ENCODE measurements at places on chromosomes 3 and 15. TPM values are rescaled to one million over a fixed set of nuclear protein-coding genes. Genes with fewer than 3 reads are reported as not detected.
A peak's percentile ranks its signal among the peaks of the same experiment; 100 is the strongest.

HHLA2 gene
- polyA plus RNA-seq, result 10.6 TPM

EIF4E3 gene
- 10.2 TPM for polyA plus RNA-seq

SERF2 gene
- 1,795 TPM for polyA plus RNA-seq

LTK gene
- 1.9 TPM for polyA plus RNA-seq

SLC41A3 gene
- polyA plus RNA-seq, result 32.6 TPM

NEO1 gene
- 11.3 TPM for polyA plus RNA-seq

SATB1 gene
- 17.0 TPM for polyA plus RNA-seq

ZNF660 gene
- 1.1 TPM for polyA plus RNA-seq

ARNT2 gene
- 2.3 TPM for polyA plus RNA-seq

TRIM71 gene
- polyA plus RNA-seq, result not detected

CCR9 gene
- polyA plus RNA-seq, result 0.25 TPM

ZNF80 gene
- not detected for polyA plus RNA-seq

- no peak for DNase-seq
Observed at GRCh38 chr3:44363591-44363990, 25.0 kb downstream of the TCAIM start.

DNA sequence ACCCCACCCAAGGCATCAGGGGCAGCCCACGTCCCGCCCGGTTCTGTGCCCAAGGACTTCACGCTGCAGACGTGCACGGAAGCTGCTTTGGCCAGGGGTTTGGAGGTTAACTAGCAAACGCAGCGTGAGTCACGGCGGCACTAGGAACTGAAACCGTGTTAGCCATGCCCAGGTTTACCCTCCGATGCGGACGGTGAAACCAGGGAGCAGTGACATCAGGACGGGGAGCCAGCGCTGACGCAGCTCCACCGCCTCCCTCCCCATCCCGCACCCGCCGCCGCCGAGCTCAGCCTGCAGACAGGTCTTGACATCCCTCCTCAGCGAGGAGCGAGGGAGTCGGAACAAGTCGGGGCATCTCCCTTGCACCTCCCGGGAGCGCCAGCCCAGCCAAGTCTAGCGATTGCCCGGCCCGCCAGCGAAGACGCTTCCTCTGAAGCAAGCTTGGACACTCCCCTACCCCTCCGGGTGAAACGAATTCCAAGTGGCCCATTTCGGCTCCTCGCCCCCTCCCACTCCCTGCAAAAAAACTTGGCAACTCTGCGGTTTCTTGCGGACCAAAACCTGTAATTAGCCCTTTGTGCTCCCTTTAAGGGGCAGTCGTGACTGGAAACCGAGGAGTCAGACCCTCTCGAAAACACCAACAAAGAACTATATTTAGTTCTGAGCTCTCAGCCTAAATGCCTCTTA lies 1.4 kb upstream of the RAP2B start:
- peak; percentile 93 for DNase-seq

DNA sequence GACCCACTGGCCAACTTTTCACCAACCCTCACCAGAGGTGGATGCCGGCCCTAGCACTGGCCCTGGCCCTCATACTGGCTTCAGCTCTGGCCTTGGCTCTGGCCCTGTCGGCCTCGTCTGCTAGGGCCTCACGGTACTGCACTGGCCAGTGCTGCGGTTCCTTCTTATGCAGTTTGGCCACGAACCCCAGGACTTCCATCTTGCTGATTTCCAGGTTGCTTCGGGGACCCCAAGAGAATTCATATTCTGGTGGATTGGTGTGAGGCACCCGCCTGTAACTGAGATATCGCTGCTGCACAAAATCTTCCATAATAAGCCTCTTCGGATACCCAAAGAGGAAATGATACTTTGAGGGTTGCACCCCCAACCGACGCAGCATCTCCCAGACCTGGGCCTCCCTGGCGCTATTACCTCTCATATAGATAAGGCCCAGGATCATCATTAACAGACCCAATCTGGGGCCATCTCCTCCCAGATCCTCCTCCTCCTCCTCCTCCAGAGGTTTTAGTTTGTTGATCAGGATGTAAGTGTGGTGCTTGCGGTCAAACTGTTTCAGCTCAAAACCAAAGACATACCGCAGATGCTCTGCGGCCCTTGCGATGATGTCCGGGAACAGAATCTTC lies 883 bp downstream of the MAGEF1 start:
- DNase-seq, result peak; percentile 69

- DNase-seq, result no peak
Observed at GRCh38 chr15:65837301-65838294, 31.7 kb upstream of the RAB11A start.

DNA sequence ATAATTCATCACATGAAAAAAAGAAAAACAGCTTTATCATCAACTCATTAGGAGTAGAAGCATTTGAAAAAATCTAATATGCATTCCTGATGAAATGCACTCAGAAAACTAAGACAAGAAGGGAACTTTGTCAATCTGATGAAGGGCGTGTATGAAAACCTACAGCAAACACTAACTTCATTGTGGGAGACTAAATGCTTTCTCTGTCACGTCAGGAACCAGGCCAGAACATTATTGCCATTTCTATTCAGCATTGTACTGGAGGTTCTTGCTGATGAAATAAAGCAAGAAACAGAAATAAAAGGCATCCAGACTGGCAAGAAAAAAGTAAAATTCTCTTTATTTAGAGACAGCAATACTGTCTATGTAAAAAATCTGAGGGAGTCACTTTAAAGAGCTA lies 235.2 kb downstream of the GABRB3 start:
- DNase-seq, result no peak

DNA sequence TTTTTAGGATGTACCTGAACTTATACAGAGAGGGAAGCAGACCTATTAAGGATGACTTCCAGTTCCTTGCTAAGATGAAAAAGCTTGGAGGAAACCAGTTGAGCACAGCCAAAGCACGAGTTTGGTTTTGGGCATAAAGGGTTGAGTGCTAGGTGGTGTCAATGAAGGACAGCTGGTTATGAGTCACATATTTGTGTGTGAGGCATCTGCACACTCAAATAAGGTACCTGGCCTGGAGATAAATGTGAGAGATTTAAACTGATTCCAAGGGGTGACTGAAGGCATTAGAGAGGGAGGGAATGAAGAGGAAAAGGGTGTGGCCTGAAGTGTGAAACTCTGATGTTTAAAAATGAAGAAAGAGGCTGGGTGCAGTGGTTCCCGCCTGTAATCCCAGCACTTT lies 486.7 kb downstream of the DIPK2A start:
- no peak for DNase-seq

GRCh38 chr3:188662795-188663194 lies 508.8 kb downstream of the LPP start:
- DNase-seq, result no peak

- DNase-seq, result no peak
Observed at GRCh38 chr3:195897853-195898415, 10.4 kb downstream of the TNK2 start.

DNA sequence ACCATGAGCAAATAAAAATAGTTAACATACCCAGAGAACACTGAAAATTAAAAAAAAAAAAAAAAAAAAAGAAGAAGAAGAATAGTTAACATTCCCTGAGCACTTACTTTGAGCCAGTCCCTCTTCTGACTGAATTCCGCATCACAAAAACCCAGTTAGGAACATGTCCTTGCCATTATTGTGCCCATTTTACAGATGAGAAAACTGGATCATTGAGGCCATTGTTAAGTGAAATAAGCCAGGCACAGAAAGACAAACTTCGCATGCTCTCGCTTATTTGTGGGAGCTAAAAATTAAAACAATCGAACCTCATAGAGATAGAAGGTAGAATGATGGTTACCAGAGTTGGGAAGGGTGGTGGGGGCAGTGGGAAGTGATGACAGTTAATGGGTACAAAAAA lies 119.5 kb downstream of the FGF12 start:
- DNase-seq, result no peak

- DNase-seq, result no peak
Observed at GRCh38 chr15:63772520-63772919, 61.2 kb downstream of the HERC1 start.

DNA sequence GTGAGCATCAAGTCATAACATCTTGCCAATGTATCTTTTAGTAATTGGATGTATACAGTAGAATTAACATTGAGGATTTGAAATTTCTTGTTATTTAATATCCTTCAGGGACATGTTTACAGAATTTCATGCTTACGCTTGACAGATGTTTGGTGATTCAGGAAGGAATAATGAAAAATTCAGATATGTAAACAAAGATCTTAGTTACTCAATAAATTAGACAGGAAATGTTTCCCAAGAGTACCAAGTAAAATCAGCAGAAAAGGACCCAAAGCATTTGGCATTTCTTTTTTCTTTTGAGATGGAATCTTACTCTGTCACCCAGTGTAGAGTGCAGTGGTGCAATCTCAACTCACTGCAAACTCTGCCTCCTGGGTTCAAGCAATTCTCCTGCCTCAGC lies 4.7 kb upstream of the COL6A5 start:
- no peak for DNase-seq

- no peak for DNase-seq
Observed at GRCh38 chr15:74839526-74840395, 3.2 kb downstream of the ULK3 start.

DNA sequence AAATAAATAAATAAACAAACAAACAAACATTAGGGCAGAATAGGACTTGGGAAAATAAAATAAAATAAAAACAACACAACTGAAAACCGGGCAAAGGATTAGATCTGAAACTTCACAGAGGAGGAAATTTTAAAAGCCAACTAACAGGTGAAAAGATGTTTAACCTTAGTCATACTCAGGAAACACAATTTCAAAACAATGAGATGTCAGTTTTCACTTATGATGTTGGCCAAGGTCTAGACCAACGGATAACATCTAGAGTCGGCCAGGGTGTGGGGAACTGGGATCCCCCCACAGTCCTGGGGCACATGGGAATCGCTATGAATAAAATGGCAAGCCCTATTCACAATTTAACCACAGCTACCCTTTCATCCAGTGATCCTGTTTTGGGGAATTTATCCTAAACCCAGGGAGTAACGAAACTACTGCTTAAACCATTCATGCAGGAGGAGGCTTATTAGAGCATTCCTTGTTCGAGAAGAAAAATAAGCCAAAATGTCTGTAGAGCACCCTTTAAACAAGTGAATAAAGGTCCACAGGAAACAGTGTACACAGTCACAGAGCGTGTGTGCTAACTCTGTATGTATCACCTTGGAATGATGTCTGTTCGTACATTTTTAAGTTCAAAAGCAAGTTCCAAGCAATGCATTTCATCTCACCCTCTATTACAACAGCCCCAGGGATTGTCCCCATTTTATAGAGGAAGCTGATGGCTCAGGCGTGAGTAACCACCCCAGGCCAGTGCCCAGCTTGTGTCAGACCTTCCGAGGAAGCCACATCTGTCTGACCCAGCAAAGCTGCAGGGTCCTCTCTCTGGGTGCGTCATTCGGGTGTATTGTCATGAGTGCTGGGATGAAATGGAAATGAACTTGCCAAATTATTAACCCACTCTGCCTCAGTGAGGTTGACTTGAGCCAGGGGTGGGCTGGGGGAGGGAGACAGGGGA lies 6.3 kb upstream of the ANPEP start:
- DNase-seq, result peak; percentile 71

GRCh38 chr3:140368223-140368811 lies 309.5 kb upstream of the TRIM42 start:
- no peak for DNase-seq

DNA sequence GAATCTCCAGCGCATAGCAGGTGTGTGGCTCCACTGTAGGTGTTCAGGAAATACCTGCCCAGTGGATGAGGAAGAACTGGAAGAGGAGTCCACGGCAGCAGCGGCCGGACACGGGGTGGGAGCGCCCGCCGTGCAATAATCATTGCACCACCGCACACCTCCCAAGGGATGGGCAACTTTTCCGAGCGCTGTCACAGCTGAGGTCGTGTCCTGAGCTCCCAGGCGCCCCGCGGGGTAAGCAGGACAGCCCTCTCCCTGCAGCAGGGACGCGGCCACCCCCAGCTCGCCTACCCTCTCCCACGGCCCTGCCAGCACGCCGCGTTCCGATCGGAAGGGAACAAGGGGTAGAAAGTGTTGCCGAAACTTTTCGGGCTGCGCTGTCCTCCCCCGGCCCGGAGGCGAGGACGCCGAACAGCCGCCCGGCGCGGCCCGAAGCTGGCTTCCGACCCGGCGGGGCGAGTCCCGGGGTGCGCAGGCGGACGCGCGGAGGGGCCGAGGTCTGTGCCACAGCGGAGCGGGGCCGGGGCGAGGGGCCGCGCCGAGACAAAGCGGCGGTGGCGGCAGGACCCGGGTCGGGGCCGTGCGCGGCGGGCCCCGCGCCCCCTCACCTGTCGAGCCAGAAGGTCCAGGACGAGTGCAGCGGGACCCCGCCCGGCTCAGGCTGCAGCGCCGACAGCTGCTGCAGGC lies 475 bp downstream of the EIF4E3 start:
- peak; percentile 64 for DNase-seq

DNA sequence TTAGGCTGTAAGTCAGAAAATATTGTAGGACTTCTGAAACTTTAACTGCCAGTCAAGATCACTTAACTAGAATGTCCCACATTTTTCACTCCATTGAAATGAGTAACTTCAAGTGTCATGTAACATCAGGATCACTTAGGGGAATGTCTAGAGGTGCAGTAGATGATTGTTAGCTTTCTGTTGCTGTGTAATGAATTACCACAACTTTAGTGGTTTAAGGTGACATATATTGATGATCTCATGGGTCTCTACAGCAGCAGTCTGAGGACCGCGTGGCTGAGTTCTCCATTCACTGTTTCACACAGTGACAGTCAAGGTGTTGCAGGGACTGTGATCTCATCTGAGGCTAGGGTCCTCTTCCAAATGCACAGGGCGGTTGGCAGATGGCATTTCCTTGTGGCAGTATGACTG lies 82.7 kb downstream of the SLC25A26 start:
- DNase-seq, result no peak

GRCh38 chr3:111373861-111374260 lies 168.1 kb upstream of the CD96 start:
- no peak for DNase-seq

- DNase-seq, result no peak
Observed at GRCh38 chr3:122189357-122189756, 5.9 kb downstream of the CASR start.

DNA sequence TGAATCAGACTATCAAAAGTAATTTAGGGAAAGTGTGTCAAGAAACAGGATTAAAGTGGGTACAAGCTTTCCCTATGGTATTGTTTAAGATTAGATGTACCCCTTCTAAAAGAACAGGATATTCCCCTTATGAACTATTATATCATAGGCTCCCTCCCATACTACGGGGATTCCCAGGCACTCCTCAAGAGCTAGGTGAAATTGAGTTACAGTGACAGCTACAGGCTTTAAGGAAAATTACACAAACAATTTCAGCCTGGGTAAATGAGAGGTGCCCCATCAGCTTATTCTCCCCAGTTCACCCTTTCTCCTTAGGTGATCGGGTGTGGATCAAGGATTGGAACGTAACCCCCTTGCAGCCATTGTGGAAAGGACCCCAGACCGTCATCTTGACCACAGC lies 240.8 kb upstream of the CNTN6 start:
- no peak for DNase-seq
